ENCODE measurements at places on chromosomes 7 and 10. TPM values are rescaled to one million over a fixed set of nuclear protein-coding genes. Genes with fewer than 3 reads are reported as not detected.

Gene SMO
- 5.0 TPM for total RNA-seq

Gene NFE2L3
- total RNA-seq, result 0.91 TPM

Gene MACROH2A2
- total RNA-seq, result 13.2 TPM

Gene TFPI2
- 1.3 TPM for total RNA-seq

Gene SERPINE1
- 1.6 TPM for total RNA-seq

Gene CALCR
- total RNA-seq, result 0.05 TPM

Gene MOGAT3
- total RNA-seq, result not detected

Gene SPDYE2B
- total RNA-seq, result not detected

Gene C7orf57
- not detected for total RNA-seq

Gene PDE6C
- total RNA-seq, result not detected

DNA sequence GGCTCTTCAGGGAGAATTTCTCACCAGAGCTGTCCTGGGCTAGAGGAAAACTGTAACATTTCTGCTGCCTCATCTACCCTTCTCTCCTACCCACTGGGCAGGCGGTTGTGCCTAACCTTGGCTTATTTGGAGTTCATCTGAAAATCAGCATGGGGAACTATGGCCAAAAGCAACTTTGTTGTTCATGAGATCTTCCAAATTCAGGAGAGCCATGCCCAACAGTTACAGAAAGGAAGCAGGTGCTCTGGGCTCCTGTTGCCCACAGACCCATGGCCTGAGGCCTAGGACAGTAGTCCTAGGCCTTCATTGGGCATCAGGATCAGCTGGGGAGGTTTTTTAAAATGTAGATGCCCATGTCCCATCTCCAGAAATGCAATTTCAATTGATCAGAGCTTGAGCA, 85.2 kb downstream of the GRID1 start:
- DNase-seq, result no peak

DNA sequence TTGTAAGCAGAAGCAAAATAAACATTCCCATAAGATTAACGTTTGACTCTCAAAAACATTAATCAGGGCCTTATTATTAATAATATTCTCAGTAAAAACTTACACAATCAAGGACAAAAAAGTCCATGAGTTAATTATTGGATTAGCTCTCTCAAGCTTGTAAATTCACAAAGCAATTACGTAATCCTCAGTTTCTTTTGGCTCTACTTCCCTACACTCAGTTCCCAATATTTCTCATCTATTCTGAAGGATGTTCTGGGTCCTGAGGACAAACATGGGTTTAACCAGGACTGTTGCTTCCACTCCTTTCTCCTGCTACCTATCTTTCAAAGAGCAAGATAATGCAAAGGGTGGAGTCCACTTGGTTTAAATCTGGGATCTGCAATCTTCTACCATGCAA, 15.1 kb downstream of the FBXL13 start:
- no peak for DNase-seq

GRCh38 chr10:97408496-97408992, 7.4 kb upstream of the RRP12 start:
- no peak for DNase-seq

- no peak for DNase-seq
Observed at GRCh38 chr7:153401795-153402720, 642.5 kb downstream of the ACTR3B start.

GRCh38 chr10:78471723-78472550, 438.3 kb downstream of the RPS24 start:
- DNase-seq, result no peak

DNA sequence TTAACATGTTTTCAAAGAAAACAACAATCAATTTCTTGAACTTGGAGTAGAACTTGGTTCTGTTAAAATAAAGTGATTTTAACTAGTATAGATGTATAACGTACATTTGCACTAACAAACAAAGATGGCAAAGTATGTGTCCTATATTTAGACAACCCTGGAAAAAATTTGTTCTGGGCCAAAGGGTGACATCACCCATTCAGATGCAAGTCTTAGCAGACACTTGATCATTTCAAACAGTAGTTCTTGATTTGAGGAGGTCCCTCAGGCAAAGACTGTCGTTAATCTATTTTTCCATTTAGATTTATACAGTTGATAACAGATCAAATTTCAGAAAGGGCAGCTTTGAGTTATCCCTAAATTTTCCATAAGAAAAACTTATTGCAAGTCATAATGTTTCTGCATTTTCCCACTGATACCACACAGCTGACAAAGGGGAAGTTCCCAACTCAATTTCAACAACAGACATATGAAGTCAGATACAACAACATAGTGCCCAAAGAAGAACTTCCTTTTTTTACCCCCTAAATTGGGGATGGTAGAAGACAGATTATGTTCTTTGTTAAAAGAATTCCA, 5.2 kb downstream of the NMT2 start:
- no peak for DNase-seq

DNA sequence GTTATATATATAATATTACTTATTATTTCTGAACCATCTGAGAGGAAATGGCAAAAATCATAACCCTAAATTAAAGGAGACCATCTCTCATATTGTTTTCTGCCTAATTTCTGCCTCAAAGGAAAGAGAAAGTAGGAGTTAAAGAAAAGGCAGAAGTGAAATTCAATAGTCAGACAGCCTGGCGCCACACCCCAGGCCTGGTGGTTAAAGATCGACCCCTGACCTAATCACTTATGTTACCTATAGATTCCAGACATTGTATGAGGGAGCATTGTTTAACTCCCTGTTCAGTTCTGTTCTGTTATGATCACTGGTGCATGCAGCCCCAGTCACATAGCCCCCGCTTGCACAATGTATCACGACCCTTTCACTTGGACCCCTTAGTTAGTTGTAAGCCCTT, 24.9 kb upstream of the CHST3 start:
- DNase-seq, result no peak

GRCh38 chr7:130777426-130777825, 43.4 kb upstream of the KLF14 start:
- DNase-seq, result no peak

DNA sequence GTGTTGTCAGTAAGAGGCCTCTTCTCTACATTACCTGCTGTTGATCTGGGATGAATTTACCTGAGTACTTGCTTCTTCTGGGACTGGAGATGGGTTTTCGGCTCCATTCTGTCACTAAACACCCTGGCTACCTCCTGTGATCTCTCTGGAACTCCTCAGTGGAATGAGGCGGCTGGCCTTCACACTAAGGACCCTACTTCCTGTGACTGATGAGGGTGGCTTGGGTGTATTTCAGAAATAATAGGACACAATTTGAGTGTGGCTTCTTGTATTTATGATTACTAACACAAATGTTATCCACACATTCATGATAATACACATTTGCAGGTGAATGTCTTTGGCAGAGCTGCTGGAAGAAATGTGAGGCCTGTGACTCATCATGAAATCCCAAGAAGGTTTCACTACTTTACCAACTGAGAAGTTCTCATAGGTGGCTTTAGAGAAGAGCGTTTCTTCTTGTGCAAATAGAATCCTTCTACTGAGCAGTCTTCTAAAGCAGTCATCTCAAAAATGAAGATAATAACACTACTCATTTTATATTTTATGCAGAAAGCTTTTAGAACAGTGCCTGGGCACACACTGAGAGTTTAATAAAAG, 21.3 kb upstream of the EVX1 start:
- no peak for DNase-seq

DNA sequence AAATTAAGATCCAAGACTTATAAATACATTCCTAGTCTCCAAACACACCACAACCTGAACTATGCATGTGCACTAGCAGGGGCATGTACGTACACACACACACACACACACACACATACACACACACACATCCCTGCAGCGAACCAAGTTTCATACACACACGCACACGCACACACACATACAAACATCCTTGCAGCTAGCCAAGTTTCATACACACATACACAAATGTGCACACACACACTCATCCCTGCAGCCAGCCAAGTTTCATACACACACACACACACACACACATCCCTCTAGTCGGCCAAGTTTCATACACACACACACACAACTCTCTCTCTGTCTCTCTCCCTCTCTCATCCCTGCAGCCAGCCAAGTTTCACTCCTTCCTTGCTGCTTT, 82.7 kb upstream of the WIPF3 start:
- DNase-seq, result no peak

DNA sequence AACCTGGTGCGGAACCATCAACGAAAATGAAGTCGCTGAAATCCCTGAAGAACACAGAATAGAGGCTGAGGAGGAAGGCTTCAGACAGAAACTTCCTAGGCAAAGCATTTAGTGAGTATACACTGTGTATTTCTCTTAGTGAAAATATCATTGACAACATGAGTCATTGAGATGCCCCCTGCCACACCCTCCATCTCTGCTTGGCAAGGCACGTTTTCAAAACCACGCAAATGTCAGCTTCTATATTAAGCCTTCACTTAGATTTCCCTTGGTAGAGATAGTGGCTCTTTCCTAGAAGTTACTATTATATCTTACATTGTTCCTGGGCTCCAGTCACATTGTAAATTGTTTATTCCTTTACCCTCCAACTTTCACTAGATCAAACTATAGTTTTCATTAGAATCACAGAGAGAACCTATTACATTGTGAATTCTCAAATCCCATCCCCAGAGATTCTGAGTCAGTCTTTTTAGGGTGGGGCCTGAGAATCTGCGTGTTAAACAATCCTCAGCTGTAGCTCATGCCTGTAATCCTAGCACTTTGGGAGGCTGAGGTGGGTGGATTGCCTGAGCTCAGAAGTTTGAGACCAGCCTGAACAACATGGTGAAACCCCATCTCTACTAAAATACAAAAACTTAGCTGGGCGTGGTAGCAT, 4.6 kb upstream of the SKAP2 start:
- DNase-seq, result no peak

DNA sequence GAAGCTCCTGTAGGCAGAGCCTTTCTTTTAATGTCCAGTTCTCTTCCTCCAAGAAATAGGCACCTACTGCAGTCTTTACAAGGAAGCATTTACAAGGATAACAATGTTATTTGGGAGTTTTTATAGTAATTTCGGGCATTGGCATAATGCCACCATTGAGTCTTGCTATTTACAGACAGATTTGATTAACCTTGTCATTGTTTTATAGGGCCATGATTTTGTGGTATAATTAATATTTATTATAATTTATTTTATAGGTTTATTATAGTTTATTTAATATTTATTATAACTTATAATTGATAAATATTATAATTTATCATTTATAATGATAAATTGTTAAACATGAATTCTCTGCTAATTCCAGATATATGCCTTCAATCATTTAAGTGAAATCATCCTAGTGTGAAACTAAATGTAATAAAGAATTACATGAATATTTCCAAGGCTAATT, 573 bp upstream of the POT1 start:
- no peak for DNase-seq

- no peak for DNase-seq
Observed at GRCh38 chr10:72087969-72088888, at the start of gene SPOCK2. TSS of gene SPOCK2 (minus strand) at chr10:72088551. CDS start at chr10:72088328, 223 bp downstream.

DNA sequence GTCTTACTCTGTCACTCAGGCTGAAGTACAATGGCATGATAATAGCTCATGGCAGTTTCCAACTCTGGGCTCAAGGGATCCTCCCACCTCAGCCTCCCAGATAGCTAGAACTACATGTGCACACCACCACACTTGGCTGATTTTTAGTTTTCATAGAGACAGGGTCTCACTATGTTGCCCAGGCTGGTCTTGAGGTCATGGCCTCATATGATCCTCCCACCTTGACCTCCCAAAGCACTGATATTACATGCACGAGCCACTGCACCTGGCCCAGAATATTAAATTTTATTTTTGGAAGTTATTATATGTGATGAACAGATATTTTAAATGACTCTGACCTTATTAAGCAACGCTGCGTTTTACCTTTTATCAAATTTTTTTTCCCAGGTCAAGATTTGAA, 94.4 kb downstream of the PODXL start:
- DNase-seq, result no peak

DNA sequence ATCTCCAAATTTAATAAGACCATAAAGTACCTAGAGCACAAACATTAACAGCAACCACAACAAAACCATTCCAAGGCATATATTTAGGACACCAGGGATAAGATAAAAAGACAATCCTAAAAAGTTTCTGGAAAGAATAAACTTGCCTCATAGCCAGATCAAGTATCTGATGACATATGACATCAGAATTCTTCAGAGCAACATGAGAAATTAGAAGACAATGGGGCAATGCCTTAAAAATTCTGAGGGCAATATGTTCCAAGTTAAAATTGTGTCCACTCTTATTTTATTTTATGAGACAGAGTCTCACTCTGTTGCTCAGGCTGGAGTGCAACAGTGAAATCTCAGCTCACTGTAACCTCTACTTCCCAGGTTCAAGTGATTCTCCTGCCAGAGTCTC, 2.8 kb downstream of the EFCAB10 start:
- DNase-seq, result no peak

GRCh38 chr7:106393564-106394251, 108.9 kb upstream of the NAMPT start:
- DNase-seq, result no peak

GRCh38 chr7:4631380-4632179, 50.5 kb upstream of the FOXK1 start:
- DNase-seq, result peak; percentile 86

- no peak for DNase-seq
Observed at GRCh38 chr10:60808036-60808435, 29.8 kb downstream of the CDK1 start.

DNA sequence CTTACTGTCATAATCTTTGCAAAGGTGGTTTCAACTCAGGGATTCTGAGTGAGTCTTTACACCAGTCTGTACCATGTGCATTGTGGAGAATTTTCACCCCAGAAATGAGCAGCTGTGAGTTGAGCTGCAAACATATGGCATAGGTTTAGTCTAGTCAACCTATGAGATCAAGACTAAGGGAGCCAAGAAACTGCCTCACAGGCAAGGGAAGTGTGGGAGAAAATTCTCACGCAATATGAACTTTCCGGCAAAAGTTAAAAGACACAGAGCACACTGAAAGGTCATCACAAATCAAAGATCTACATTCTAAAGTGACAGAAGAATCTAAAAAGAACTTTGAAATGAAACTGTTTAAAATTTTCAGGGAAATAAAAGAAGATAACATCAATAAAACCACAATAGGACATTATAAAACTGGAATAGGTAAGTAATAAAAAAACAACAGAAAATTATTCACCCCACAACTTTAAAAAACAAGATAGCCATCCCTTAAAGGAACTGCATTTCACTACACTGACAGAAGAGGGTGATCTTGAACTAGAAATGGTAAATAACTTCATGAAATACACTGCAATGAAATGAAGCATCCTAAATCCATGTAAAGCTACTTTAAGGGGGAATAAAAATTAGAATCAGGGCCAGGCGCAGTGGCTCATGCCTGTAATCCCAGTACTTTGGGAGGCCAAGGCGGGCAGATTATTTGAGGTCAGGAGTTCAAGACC, 63.5 kb downstream of the LGI1 start:
- no peak for DNase-seq

Measured in Right ventricle myocardium superior (tissue), 1 donor.